ENCODE measurements at places on chromosomes 2 and 18.

DNA sequence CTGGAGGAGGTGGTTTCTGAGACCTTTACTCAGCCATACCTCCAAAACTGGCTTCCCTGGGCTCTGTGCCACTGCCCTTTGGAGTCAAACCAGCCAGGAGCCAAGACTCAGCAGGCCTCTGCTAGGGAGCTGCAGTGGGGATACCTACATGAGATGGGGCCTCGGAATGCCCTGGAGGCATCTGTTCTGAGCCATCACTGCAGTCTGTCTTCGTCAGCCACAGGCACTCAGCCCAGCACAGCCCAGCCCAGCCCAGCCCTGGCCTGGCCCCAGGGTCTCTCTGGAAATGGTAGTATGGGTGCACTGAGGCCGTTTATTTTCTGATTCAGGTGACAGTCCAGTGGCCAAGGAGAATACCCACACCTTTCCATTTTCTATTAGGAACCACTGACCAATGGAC is 209.8 kb downstream of the CELF4 start:
- DNase-seq, result no peak

GRCh38 chr2:40591774-40592173 is 139.9 kb upstream of the SLC8A1 start:
- DNase-seq, result no peak

DNA sequence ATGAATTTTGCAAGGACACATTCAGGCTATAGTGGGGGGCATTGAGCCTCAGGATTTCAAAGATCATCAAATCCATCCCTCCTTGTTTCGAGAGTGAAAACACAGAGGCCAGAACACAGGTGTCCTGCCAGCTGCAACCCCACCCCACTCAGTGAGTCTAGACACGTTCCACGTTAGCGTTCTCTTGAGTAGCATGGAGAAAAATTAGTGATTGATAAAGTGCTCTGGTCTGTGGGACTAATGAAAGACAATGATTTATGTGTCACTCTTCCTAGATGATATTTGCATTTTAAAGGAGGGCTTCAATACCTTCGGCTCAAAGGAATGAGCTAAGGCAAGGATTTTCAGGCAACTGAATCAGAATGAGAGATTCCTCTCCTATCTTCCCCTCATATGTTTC is 43.8 kb downstream of the SLC4A3 start:
- no peak for DNase-seq

DNA sequence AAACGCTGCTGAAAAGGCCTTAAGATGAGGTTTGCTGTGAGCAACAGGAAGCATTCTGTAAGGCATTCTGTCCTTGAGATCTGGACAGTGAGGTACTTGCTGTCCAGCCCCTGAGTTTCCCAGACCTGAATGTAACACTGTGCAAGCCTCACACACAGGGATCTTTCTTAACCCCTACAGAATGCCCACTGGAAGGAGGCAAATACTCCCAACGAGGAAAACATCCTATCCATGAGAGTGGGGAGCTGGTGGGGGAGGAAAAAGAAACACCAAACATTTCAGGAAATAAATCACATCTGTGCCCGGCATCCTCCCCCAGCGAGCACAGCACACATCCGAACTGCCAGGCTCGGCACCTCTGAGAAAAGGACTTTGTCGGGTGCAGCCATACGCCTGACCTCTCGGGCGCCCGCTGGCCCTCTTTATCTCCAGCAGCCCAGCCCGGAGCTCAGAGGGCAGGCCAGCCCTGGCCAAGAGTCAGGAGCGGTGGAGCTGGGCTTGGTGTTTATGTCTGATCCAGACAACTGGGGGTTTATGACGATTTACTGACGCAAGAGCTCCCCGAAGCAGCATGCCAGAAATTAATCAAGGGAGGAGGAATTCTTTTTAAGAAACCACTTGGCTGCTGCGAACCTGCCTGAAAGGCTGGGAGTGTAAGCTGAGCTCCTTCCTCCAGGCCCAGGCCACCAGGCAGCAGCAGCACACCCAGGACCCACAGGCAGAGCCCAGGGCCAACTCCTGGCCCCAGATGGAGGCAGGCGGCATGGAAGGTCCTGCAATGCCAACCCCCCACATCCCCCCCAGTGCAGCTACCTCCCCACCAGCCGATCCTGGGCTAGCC is 72.2 kb downstream of the HDAC4 start:
- DNase-seq, result no peak

DNA sequence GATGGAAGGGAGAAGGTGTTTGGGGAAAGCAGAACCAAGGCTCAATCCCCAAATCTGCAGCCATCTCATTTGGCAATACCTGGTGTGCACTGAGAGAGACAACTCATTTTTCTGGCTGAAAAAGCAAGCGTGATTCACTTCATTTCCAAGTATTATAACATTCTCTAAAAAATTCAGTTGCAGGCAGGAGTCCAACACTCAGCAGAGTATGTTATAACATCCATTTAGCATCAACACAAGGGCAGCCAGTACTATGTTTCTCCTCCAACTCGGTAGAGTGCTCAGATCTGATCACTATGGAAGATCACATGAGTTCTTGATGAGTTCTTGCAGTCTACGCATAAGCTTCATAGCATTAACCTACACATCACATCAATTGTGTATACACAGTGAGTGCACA is 99.4 kb upstream of the PID1 start:
- DNase-seq, result no peak

- DNase-seq, result no peak
These were observed 728.6 kb upstream of the CDH2 start for GRCh38 chr18:28905509-28905908.

DNA sequence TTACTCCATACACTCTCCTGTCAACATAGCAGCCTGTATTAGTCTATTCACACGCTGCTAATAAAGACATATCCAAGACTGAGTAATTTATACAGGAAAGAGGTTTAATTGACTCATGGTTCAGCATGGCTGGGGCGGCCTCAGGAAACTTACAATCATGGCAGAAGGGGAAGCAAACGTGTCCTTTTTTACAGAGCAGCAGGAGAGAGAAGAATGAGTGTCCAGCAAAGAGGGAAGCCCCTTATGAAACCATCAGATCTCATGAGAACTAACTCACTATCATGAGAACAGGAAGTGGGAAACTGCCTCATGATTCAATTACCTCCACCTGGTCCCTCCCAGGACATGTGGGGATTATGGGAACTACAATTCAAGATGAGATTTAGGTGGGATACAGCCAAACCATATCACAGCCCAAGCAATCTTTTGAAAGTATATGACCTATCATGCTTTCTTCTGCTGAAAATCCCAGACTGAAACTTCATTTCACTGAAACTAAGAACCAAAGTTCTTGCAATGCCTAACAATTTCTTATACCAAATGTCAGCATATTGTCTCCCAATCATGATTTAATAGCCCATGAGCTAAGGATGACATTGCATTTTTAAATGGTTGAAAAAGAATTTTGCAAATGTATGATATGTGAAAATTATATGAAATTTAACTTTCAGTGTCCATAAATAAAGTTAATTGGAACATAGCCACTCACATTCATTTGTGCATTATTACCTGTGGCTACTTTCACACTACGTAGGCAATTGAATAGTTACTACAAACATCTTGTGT is 686.8 kb upstream of the ZEB2 start:
- no peak for DNase-seq

- DNase-seq, result no peak
These were observed 207.5 kb downstream of the STK39 start for GRCh38 chr2:168039881-168040280.

DNA sequence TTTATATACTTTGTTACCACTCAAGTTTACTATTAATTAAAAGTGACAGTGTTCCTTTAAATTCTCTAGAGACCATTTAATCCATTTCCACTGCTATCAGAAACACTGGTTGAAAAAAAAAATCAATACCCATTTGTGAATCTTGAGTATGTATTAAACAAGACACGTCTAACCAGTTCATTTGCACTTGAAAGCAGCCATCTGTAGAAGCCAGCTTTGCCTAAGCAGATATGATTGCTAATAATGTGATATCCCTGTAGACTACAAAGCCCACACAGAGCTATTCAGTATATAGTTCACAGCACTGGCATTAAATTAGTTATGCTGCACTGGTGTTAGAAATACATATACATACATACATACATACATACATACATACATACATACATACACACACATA is 111.8 kb upstream of the SP3 start:
- no peak for DNase-seq

- DNase-seq, result no peak
These were observed 59.7 kb upstream of the NABP1 start for GRCh38 chr2:191618046-191618780.

DNA sequence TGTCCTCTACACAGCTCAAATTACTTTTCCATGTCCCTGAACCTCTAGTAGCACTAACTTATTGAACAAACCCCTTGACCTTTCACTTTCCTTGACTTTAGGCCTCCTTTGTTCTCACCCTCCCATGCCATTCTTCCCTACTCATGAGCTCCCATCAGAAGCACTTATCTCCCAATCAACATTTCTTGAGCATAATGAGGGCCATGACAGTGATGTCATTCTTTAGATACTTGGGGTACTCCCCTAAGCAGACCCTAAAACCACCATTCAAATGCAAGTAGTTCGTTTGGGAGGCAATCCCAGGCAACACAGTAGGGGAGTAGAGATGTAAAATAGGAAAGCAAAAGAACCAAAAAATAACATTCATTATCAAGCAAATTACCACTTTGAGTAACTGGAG is 115.9 kb upstream of the ARHGAP28 start:
- DNase-seq, result no peak

DNA sequence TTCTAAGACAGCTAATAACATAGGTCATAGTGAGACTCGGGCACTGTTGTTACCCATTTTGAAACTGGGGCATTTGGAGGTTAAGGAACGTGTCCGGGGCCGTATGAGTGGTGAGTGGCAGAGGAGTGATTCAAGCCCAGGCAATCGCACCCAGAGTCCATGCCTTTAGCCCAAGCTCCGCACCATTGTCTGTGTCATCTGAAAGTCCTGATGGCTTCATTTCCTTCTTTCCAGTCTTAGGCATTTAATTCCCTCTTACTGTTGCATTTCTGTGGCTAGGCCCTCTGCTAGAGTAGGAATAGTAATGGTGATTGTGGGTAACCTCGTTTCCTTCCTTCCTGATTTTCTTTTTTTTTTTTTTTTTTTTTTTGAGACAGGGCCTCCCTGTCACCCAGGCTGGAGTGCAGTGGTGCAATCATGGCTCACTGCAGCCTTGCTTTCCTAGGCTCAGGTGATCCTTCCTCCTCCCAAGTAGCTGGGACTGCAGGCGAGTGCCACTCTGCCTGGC is 49.8 kb upstream of the ASB1 start:
- DNase-seq, result no peak

- DNase-seq, result no peak
These were observed 44.5 kb downstream of the DDX18 start for GRCh38 chr2:117858892-117859531.

- DNase-seq, result no peak
These were observed 7.1 kb downstream of the WDR54 start for GRCh38 chr2:74428675-74429074.

- no peak for DNase-seq
These were observed 13.0 kb downstream of the FABP1 start for GRCh38 chr2:88114889-88115288.

DNA sequence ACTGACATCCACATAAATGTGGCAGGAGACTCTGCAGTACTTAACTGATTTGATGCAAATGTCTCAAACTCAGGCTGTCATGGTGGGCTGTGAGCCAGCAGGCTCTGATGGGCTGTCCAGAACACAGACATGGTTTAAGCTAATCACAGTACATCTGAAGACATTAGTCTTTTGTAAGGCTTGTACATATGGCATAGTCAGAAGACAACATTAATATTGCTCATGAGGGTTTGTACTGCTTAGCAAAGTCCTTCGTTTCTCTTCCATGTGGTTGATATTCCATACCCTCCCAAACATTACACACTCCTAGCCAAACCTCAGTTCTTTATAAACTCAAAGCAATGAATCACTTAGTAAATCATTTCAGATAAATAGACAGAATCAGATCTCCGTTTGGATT is 330.6 kb downstream of the RND3 start:
- no peak for DNase-seq

DNA sequence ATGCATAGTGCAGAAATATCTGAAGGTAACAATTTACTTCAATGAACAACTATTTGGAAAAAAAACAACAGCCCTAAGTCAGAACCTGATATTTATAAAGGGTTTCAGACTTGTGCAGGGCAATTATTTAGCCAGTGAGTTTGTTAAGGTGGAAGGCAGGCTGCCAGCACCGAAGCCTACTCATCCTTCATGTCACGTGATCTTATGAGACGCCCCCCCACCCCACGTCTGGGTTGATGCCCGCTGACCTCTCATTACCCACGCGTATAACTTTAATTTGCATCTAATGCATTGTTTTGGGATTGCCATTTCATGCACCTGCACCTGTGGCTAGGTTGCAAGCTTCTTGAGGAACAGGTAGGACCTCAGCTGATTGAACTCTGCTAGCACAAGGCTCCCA is 52.9 kb downstream of the MMADHC start:
- no peak for DNase-seq

DNA sequence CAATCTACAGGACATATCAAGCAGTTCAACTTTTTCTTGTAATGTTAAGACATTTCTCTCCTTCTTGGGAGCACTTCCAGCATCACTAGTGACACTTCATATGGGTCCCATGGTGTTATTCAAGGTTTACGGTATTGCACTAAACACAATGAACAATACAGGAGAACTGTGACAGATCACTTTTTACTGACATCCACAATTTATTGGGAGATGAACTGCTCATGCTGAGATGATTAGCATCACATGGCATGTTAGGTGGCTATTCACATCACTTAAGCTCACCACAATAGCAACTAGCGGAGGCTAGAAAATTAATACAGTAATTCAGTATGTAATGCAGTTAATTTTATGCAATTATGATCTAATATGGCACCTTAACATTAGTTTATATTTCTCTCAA is 264.4 kb downstream of the ERBB4 start:
- no peak for DNase-seq

DNA sequence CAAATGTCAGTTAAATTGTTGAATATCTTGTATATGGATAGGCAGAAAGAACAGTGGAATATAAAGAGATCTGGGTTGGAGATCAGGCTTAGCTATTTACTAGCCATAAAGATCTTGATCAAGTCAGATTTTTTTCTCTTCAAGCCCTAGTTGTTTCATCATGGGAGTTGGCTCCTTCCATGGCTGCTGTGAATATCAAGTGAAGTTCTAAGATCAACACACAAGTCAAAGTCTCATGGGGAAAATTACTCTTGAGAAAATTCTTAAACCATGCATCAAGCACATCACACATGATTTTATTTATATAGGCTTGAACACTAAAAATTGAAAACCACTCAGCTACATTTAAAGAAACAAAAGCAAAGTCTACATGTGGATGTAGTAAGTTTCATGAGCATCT is 79.8 kb downstream of the C1D start:
- no peak for DNase-seq

DNA sequence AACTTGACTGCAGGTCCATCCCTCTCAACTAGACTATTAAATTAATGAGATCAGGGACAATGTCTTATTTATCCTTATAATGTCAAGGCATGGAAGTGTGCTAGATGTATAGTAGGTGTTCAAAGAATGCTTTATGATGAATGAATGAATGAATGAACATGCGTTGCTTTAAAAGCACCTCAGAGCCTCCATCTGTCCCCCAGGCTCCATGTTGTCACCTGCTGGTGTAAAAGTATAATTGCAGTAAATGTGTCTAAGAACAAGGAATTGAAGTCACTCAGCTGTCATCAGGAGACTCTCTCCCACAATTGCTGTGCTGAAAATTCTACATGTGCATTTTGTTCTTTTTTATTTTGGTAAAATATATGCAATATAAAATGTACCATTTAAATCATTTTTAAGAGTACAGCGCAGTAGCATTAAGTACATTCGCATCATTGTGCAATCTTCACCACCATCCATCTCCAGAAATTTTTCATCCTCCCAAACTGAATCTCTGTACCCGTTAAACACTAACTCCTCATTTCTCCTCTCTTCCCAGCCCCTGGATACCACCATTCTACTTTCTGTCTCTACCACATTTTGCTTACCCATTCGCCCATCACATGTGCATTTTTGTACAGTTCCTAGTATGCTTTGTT is 52.6 kb downstream of the GNAL start:
- no peak for DNase-seq
